ENCODE measurements at places on chromosomes 6 and 20.

DNA sequence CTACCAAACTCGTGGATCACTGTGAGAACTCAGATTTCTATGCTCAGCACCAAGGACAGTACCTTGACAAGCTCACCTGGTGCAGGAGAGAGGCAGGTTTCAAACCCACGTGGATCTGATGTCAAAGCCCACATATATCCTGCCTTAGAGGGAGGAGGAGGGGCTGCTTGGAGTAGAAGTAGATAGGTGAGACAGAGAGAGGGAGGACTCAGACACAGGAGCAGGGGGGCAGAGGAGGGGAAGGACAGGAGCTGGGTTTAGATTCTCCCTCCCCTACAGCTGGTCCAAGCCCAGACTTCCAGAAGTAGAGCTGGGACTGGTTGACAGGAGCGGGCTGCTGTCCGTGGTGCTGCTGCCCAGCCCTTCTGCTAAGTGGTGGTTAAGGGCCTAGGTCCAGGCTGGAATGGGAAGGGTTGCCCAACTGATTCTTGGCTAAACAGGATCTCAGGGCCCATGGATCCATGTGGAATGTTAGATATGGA lies 77.5 kb downstream of the CDH22 start:
- DNase-seq, result no peak

GRCh38 chr6:3303795-3304411 lies 45.2 kb downstream of the PSMG4 start:
- no peak for DNase-seq

DNA sequence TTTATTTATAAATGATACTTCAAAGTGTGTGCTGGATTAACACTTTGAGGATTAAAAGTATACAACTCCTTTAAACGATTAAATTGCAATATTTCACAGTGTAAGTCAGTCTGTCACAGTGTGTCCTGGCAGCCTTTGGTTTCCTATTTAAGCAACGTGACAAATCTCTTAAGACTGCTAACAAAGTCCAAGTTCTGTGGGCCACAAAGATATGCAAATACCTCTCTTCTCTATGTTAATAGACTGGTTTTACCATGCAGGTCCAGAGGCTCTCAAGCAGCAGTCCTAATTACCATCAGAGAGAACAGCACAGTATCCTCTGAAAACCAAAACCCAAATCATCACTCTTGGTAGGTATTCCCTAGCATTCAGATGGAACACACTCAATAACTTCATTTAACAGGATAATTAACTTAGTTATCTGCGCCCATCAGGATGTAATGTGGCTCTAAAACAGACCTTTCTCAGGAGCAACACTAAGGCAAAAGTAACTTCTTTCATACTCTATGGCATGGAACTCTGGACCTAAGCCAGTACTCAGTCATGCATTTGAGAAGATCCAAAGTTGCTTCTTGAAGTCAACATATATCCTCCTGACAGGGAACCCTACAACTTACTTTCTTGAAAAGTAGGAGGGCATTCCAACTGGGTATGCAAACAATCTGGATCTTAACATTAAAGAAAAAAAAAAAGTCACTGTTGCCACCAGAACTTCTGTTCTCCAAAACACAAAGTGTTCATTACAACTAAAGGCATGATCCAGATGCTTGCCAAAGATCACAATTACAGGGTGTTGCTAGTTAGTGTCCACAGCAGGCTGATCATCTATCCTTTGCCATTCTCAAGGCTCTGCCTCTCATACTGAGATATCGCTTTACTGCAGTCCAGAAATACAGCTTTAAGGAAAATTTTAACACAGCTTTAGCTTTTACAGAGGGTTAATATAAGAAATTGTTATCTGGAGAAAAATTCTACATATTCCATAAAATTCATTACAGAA lies 53.2 kb downstream of the MAN1A1 start:
- DNase-seq, result no peak

DNA sequence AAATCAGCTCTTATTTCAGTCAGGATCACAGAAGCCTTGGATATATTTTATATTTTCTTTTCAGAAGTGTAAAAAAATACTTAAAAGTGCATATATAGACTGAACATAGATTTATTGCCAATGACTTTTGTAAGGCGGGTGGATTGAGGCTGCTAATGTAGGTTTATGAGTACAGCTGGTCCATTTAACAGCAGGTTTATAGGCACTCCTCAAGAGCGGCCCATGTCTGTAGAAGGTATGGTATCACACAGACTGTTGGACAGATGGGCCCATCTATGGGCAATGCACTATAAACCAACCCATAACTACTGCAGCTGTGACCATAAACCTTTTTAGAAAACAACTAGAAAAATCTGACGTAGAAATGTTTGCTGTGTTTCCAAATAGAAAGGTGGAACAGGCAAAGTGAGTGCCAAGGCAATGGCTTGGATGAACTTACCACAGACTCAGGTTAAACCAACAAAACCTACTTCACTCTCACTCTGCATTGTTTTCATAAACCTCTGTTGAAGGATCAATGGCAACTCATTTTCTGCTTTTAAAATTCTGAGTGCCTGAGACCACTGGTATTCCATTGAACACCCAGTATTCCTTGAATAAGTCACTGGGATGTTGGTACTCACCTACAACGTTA lies 170.6 kb upstream of the EYA4 start:
- DNase-seq, result no peak

GRCh38 chr6:73608761-73609160 lies 45.0 kb downstream of the SLC17A5 start:
- no peak for DNase-seq

- no peak for DNase-seq
These were observed 182.3 kb downstream of the TRDN start for GRCh38 chr6:123454448-123454847.

GRCh38 chr6:53815381-53816119 lies 20.7 kb downstream of the LRRC1 start:
- no peak for DNase-seq

- DNase-seq, result no peak
These were observed 63.6 kb downstream of the SLC23A2 start for GRCh38 chr20:4937407-4938319.

GRCh38 chr6:43299338-43300293 lies 1.6 kb downstream of the SLC22A7 start:
- no peak for DNase-seq

DNA sequence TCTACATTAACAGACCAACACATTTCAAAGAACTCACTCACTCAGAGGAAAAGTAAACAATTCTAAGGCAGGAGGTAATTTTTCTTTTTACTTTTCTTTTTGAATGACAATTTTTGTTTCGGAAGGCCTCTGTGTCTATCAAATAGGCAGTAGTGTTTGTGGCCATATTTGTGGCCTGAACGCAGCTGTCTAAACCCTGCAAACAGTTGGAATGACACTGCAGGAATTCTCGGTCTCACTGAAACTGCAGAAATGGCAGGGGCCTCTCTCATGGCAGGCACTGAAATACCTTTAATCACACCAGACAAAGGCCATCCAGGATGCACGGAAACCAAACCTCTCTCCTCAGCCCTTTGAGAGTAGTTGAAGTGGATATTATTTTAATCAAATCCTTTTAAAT lies 30.4 kb downstream of the FYN start:
- DNase-seq, result no peak
